Stimulated activated CD4-positive, alpha-beta T cell treated with anti-CD3 and anti-CD28 coated beads, Interleukin-1b, Interleukin-23, amount 100 ng/mL, for 24 hours (primary cell): ENCODE measurements at places on chromosomes 16 and 17.

DNA sequence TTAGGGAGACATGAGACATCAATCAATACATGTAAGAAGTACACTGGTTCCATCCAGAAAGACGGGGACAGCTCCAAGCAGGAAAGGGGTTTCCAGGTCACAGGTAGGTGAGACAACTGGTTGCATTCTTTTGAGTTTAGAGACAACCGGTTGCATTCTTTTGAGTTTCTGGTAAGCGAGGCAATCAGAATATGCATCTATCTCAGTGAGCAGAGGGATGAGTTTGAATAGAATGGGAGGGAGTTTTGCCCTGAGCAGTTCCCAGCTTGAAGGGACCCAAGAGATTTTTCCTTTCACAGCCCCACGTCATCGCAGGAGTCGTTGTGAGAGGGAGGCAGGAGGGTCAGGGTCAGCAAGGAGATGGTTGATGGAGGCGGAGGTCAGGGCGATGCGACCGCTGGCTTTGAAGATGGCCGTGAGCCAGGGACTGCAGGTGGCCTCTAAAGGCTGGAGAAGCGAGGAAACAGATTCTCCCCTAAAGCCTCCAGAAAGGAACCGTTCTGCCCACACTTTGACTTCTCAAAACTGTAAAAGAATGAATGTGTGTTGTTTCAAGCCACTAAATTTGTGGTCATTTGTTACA is 36.5 kb downstream of the IRF8 start:
- no peak for DNase-seq

DNA sequence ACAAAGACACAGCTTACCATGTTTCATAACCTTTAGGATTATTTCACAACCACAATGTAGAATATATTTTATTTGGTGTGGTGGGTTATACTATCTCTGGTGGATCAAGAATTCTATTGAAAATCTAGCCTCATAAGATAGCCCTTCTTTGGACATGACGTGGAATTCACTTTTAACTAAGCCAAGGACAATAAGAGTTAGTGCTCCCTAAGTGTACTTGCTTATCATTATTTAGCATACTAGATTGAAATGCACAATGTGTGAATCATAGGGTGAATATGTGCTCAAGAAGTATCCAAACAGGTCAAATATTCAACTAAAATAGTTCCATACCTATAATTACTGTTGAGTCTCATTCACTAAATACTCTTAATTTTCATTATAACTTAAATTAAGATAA is 1179.5 kb upstream of the GOT2 start:
- no peak for DNase-seq

GRCh38 chr16:84884596-84885341 is 65.0 kb downstream of the CRISPLD2 start:
- DNase-seq = no peak

- DNase-seq = no peak
These were observed 18.6 kb downstream of the FLOT2 start for GRCh38 chr17:28878981-28879380.

DNA sequence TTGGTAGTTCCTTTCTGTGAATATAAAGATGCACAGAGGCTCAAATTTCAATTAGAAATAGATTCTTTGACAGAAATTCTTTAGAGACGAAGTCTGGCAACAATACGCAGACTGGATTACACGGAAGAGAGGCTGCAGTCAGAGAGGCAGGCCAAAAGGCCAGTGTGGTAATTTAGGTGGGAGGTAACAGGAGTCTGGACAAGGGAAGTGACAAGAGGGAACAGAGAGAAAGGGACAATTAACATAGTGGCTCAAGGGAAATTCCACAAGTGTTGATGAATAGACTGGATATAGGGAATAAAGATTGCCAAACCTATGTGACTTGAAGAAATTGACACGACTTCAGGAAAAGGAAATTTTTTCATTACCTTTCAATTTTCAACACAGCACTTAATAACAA is 54.6 kb downstream of the STX8 start:
- DNase-seq = no peak

DNA sequence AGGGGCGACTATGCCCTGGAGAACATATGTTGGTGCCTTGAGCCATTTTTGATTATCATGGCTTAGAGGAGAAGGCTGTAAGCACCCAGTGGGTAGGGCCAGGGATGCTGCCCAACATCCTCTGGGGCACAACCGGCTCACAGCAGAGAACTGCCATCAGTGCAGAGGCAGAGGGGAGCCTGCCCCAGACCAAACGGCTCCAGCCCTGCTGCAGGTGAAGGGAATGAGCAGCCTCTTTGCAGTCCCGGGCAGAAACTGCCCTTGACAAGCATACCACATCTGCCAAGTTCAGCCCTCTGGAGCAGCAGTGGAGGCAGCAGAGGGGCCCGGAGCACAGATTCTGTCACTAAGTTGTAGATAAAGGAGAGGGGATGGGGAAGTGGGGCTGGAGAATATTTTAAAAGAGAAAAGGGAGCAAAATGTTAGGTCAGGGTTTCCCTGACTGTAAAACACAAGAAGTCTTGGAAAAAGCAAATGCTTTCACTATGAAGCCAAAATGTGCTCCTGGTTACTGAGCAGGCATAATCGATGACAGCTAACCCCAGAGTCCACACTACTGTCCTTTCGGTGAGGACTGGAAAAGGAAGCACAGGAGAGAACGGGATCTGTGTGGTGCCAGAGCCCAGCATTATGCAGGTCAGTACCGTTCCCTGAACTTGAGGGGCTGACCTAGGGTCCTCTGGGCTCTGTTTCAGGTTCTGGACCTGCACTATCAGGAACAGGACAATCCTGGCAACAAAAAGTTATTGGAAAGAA is 72.0 kb downstream of the CREBBP start:
- DNase-seq = no peak

DNA sequence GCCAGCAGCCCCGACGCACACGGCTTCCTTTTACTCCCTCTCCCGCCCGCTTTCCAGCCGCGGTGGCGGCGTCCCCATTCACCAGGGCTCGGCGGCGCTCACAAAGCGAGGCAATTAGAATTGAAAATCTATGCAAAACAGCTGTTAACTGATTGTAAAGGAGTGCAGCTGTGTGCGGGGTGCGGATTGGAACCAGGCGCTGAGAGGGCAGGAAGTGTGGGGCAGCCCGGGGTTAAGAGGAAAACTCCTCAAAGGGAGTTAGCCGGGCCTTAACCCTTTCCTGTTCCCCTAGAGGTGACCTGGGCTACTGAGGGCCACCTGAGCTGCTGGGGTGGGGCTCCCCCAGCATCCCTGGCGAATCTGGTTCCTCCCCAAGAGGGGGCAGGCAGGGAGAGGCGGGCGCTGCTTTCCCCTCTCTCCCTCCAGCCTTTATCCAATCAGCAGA is 5.8 kb upstream of the GSE1 start:
- no peak for DNase-seq

- no peak for DNase-seq
These were observed 24.4 kb downstream of the DHRS7C start for GRCh38 chr17:9766970-9767369.

DNA sequence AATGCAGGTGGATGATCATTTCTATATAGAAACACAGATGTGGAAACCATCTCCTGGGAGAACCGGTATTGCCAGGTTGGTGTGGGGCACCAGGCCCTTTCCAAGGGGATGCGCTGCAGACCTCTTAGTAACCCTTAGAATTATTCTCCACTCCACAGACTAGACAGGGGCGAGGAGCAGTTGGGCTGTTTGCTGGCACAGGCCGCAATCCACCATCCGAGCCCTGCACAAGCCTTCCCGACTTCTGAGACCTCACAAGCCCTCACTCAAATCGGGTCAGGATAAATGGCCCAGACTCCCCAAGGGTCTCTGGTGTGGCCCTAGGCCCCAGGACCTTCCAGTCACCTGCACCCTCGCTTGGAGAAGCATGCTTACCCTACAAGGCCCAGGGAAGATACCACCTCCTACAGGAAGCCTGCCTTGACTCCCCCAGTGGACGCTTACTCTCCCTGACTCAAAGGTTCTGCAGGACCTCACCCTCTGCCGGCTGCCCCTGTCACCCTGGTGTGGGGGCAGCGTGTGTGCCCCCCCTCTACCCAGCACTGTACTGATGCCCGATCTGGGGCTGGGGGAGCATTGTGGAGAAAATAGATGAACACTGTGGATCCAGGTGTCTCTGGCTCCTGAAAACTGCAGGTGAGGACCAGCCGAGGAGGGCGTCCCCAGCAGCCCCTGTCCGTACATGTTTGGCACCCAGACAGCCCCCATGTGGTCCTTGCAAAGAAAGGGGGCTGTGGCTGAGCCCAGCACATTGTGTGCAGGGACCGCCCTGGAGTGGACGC is 49.8 kb upstream of the ACSF3 start:
- DNase-seq = no peak

- DNase-seq = no peak
These were observed 38.2 kb downstream of the PLCG2 start for GRCh38 chr16:81817296-81817695.

DNA sequence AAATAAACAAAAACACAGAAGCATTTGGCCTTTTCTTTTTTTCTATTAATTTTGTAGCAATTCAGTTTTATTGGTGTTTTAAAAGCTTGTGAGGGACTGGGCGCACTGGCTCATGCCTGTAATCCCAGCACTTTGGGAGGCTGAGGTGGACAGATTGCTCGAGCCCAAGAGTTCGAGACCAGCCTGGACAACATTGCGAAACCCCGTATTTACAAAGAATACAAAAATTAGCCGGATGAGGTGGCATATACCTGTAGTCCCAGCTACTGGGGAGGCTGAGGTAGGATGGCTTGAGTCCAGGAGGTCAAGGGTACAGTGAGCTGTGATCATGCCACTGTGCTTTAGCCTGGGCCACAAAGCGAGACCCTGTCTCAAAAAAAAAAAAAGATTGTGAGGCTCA is 53.4 kb downstream of the SEC14L1 start:
- no peak for DNase-seq

GRCh38 chr16:50323335-50324011 is 45.3 kb downstream of the BRD7 start:
- DNase-seq = no peak

DNA sequence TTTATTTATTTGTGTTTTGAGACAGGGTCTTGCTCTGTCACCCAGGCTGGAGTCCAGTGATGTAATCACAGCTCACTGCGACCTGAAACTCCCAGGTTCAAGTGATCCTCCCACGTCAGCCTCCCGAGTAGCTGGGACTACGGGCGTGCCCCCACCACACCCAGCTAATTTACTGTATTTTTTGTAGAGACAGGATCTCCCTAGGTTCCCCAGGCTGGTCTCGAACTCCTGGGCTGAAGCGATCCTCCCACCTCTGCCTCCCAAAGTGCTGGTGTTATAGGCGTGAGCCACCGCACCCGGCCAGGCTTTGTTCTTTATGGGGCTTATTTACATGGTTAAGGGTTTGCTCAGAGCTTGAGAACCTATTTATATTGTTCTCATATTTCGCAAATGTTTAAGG is 5.8 kb upstream of the MEIOB start:
- DNase-seq = no peak

DNA sequence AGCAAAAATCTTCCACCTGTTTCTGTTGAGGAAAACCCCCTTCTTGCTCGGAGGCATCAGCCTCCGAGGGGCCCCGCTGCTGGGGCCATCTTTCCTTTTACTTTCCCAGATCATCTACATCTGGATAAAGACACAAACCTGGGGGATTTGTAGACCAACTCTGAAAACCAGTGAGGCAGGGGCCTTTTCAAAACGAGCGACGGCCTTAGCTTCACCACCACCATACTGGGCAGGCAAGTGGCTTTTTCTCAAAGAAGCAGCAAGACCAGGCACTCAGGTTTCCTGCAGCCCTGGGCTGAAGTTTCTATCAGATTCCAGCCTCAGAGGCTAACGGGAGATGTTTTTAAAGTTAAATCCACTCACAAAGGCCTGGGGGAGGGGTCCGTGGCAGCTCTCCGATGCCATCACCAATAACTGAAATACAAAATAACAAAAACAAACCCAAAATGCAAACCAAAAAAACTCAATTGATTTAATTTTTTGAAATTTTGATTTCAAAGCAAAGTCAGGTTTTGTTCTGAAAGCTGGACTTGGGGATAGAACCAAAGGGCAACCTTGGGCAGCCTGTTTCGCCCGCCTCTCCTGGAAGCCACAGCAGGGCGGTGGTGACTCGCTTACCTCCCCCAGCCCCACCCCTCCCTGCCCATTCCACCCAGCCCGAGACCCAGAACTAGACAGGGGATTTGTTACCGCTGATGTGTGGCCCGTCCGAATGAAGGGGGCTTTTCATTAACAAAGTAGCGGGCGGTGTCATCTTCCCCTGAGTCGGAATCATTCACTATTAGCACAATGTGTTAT is 55.8 kb downstream of the SALL1 start:
- DNase-seq = no peak

DNA sequence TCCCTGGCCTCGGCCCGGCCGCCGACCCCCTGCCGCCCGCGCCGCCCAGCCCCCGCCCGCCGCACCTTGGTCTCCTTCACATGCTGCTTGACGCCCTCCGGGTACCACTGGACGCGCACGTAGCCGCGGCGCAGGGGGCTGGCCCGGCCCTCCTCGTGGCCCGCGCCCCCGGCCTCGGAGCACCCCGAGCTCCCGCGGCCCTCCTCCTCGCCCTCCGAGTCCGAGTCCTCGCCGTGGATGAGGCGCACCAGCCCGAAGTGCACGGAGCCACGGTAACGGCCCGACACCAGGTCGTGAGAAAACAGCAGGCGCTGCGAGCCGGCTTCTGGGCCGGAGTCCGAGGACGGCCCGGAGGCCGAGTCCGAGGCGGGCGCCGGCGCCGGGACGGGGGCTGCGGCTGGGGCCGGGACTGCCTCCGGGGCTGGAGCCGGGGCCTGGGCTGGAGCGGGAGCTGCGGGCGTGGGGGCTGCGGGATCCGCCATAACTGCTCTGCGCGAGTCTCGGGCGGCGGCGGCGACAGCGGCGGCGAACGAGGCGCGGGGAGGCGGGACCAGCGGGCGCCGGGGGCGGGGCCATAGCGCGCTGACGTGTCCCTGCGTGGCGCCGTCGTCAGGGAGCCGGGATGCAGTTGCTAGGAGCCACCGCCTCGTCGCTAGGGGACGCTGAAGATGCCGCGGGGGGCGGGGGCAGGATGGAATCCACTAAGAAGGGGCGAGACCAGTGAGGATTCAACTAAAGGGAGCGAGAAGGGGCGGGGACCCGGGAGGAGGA is at the start of gene UBE2O:
Gene UBE2O (minus strand): TSS at position 493 of the 771 bp plus-strand sequence. CDS start 11 bp downstream, at position 482.
- DNase-seq = peak; percentile 87

- no peak for DNase-seq
These were observed 1.2 kb upstream of the EPX start for GRCh38 chr17:58191241-58191896.

DNA sequence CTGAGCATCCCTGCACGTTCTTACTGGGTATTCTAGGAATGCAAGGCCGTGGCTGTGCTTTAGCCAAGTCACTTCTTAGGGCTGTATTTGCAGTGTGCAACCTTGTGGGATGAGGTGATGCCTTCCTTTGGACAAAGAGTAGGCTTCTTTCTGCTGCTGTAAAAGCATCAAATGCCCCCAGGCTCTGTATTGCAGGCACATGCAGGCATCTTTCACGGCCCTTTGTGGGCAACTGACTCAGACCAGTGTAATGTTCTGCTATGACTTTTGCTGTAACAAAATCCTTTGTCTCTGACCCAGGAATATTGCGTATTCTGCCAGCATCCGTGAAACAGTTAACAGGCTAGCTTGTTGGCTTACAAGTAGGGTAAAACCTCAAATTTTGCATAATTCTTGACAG is 30.9 kb upstream of the GCSH start:
- DNase-seq = no peak

DNA sequence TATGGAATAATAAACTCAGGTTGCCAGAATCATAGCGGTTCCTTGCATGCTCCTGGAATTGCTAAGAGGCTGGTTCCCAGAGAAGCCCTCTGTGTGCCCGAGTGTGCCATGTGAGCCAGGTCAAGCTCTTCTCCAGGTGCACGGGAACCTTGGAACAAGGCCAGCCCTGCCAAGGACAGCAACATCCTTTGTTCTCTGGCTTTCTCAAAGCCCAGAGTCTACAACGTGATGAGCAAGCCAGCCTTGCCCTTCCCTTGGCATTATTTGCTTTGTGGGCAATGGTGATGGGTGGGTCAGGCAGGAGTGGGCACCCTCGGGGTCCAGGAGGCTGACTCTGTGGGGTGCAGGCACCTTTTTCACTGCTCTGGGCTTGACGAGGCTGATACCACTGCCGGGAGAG is 14.2 kb upstream of the SEC14L1 start:
- DNase-seq = no peak
